Stimulated activated CD4-positive, alpha-beta T cell treated with anti-CD3 and anti-CD28 coated beads, Interleukin-1b, Interleukin-23, amount 100 ng/mL, for 1 hour (primary cell): ENCODE measurements at places on chromosomes 12 and 14.

DNA sequence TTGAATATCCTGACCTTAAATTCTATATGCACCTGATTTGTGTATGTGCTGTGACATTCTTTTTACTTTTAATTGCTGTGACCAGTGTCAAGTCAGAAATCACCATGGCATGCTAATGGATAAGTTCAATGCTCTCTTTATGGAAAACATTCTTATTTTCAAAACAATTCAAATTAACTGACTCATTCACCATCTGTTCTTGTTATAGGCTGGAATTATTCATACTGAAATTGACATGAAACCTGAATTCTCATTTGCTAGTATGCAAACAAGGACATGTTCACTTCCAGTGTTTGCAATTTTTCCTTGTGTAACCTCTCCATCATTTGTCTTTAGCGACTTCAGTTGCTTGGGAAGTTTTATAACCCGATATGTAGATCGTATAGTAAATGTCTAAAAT lies at the start of gene TAS2R30:
Gene TAS2R30, minus strand, starts transcription at position 340 of the 400 bp plus-strand sequence. CDS start 400 bp downstream, outside the sequence.
- DNase-seq = no peak

DNA sequence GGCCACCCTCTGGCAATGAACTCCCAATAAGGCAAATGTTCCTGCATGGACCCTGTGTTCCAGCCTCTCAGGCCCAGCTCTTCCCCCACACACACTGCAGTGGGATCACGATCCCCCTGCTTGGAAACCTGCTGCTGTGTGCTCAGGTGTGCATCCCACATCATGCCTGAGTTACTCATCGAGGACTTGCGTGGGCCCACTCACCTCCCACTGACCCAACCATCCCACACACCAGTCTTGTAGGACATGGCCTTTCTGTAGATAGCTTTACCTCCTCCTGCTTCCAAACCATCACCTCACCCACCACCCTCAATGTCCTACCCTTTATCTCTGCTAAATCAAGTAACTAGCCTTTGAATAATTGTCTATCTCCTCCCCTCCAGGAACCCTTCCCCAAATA lies 24.6 kb downstream of the NPC2 start:
- DNase-seq = no peak

DNA sequence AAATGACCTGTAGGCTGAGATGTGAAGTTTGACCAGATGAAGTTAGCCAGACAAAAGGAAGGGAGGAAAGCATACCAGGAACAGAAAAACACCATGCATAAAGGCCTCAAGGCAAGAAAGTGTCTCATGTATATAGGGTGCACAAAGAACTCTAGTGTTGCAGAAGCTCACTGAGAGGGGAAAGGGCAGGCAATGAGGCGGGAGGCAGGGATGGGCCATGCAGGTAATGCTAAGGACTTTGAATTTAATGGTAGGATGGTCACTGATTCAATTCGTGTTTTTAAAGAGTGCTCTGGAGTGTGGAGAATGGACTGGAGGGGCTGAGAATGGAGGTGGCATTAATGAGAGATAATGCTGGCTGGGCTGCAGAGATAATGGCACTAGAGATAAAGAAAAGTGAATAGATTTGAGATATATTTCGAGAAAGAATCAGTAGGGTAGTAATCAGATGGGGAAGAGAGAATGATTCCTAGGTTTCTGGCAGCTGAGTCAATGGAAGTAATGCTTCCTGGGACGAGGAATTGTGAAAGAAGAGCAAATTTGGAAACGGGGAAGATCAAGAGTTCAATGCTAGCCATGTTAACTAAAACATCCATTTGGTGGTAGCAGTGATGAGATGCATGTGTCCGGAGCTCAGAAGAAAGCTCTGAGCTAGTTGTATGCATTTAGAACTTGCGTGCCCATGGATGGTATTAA lies 43.1 kb downstream of the LIMA1 start:
- DNase-seq = no peak

DNA sequence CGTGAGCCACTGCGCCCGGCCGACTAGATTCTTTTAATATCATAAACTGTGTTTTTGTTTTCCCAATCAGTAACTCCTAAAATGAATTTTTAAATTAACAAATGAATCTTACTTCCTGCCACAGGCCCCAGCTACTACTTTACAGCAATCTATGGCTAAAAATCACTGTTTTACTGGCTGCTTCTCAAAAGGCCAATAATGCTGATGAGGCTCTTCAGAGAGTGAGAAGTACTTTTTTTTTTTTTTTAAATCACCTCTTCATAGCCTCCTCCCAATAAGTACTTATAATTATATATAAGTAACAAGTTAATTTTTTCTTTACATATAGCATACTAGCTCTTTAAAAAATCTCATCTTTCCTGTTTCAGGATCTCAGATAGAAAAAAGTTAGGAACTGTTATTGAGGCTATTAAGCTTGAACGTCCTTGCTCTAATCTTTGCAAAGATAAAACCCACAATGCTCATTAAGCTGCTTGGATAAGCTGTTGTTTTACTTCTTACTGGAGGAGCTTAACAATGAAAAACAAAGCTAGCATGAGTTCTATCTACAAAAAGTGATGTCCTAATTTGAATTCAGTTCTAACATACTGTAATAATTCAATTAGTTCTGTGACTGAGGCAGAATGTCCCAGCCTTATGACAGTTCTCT lies 12.8 kb upstream of the WDR20 start:
- DNase-seq = no peak

DNA sequence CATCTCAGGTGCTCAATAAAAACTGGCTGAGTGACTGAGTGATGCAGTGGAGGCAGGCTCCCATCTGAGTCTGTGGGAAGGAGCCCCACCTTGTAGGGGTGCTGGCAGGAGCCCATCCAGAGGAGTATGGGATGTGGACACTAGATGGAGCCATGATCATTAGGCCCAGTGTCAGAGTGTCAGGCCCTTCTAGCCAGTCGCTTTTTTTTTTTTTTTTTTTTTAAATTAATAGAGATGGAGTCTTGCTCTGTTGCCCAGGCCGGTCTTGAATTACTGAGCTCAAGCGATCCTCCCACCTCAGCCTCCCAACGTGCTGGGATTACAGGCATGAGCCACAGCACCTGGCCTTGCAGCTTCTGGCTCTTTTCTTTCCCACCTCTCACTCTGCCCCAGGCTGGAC lies 11.5 kb downstream of the RITA1 start:
- DNase-seq = no peak

DNA sequence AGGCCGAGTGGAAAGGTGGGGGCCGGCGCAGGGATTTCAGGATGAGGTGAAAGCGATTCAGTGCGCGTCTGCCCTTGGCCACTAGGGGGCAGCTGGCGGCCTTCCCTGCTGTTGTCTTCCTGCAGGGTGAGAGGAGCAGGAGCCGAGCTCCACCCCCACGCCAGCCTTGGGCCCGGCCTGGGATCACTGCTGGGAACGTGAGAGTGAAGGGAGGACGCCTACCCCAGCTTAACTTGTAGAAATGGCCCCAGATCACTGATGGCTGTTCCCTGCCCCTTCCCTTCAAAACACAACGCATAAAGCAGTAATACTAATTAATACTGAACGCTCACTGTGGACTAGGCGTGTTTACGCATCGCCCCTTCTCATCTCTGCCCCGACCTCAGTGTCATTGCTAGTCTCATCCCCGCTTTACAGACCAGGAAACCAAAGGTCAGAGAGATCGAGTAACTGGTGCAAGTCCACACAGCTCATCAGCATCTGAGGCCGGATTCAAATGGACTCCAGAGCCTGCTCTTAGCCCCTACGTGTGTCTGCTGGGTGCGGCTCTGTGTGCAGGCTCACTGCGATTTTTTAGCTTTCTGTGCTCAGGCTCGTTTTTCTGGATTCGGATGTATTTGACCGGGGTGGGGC lies 24.3 kb downstream of the MVK start:
- DNase-seq = peak; percentile 11

DNA sequence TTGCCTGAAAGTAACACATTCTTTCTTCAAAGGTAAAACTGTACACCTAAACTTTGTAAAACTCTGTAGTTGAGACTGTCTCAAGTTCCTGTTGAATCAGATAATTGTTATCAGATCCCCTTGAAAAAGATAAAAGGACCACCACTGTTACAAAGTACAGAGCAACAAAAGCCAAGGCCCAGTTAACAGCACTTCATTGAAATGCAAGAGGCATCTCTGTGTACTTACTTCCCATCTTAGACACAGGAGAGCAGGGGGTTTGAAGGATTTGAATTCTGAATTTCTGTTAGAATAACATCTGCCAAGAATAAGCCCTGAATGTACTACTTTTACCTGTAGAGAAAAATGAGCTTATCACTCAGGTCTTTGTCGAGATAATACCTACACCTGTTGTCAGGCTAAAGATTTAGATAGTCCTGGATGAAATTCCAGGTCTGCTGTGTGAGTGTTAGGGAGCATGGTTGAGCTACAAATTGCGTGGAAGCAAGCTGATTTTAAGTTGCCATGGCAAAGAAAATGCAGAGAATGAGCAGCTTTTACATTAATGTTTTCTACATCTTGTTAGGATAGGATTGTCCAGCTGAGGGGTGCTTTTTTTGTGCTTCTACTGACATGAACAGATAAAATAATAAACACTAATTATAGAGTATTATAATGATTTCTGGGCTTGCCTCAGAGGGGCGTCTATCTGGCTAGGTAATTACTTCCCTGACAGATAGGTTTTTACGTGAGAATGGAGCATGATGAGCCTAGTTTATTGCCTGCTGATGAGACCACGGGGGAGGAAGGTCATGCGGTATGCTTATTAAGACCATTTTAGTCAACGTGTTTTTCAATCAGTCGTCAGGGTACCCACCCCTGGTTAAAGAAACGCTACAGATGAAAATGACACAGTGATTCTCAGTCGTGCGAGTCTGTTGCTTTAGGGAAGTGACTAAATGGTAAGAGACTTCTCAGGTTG lies 309.2 kb downstream of the PAWR start:
- DNase-seq = no peak

DNA sequence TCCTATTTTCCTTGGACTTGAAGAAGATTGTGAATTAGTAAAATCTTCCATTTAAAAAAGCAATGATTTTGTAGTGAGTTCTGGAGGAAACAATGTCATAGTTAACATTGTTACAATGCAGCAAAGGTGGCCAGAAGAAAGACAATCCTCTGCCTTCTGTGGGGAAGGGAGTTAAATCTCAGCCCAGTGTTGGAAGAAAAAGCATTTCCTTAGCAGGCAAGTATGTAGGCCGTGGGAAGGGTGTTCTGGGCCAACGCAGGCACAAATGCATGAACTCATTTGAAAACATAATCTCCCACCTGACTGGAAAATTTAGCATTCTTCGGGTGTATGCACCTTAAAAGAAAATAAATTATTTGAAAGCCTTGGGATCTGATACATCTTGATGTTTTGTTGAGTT lies 258.6 kb downstream of the ADAMTS20 start:
- DNase-seq = no peak

DNA sequence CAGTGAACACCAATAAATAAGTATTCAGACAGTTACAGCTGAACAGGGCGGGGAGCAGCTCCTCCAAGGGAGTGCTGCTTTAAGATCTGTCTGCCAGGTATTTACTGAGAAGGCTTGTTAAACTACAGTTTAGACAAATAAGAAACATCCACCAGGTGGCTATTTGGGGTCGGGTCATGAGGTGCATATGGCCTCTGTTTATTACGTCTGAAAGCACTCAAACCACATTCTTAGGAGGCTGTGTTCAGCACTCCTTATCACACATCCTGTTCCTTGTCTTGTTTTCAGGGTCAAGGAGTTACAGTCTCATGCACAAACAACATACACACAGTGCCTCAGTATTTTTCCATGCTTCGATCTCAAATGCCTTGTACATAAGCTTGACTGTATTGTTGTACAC lies 78.8 kb downstream of the KCNMB4 start:
- DNase-seq = no peak

DNA sequence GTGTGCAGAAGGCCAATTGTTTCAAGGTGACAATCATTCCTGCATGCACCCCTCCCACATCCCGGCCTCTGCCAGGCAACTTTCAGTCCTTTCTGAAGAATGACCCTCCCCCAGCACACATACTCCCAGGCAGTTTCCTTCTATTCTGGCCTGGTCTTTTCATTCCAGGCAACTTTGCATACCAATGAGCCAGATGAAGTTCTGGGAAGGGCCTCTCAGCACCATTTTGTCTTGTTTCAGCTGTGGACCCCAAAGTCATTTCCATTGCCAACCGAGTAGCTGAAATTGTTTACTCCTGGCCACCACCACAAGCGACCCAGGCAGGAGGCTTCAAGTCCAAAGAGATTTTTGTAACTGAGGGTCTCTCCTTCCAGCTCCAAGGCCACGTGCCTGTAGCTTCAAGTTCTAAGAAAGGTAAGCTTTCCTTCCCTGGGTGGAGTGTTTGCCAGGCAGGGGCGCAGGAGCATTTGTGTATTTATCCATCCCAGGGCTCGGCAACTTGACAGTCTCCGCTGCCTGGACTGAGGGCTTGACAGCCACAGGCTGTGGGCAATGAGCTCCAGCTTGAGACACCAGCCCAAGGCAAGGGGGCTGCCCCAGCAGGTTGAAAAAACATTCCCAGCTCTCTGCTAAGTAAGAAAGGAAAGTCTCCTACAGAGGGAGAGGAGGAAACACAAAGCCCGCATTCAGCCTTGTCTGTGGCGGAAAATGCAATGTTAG lies 16.4 kb downstream of the BCL2L14 start:
- DNase-seq = no peak

DNA sequence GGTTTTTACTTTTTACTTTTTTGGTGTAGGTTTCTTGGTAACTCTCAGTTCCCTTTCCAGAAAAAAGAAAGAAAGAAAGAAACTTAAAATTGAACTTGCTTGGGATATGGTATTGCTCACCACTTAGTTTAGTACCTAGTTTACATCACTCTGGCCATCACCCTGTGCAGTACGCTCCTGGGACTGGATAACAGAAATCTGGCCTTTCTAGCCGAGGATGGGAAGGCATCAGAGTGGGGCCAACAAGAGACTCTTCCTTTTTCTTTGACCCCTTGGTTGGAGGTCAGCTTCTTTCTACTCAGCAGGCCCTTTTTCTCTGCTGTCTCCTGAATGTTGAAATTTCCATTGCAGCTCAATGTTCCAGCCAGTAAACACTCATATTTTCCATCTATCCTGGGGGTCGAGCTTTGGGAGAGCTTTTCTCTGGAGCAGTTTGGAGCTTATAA lies 156.6 kb downstream of the TGFB3 start:
- no peak for DNase-seq

DNA sequence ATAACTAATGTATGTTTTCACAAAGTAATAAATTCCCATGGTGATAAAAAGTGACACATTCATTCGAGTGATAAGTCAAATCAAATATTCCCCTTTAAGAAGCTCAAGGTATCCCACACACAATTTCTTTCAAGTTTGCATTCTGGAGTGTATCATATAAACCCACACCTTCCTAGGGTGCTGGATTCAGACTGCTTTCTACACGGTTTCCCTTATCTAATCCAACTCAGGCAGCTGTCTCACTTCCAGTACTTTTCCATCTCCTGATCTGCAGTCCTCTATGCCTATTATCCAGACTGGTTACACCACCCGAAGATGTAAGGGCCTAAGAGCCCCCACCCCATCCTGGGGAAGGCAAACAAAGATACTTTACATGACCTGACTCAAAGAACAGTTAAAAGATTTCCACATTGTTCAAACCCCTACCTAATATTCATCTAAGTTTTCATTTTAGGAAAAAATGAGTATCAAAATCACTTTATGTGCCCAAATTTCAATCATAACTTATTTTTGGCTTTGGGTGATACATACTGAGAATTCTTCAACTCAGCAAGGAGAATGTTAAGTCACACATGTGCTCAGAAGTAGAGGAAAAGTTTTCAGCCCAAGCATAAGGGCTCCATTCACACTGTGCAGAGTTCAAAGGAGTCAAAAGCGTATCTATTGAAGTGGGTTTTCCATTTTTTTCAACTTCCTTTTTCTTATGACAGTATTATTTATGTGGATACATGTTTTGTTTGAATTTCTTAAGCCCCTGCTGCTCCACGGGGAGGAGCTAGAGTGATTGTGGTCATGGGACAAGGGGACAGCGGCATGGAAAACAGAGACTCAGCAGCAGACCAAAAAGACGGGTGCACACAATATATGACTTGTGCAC lies 41.8 kb downstream of the CORO1C start:
- DNase-seq = no peak

GRCh38 chr12:49195736-49196135 lies 6.9 kb upstream of the TUBA1A start:
- no peak for DNase-seq
